Sigmoid colon (tissue), 7 donors: ENCODE measurements at places on chromosomes 3 and 15. TPM values are rescaled to one million over a fixed set of nuclear protein-coding genes. Genes with fewer than 3 reads are reported as not detected.
A peak's percentile ranks its signal among the peaks of the same experiment; 100 is the strongest.

GRCh38 chr15:44340410-44340809 is 51.9 kb downstream of the GOLM2 start:
- H3K4me3 ChIP-seq: no peak overlapping the region
- H3K27me3 ChIP-seq: no peaks in the 10 kb centered on the region
- no peak for DNase-seq
- H3K27ac ChIP-seq: no peak overlapping the region

DNA sequence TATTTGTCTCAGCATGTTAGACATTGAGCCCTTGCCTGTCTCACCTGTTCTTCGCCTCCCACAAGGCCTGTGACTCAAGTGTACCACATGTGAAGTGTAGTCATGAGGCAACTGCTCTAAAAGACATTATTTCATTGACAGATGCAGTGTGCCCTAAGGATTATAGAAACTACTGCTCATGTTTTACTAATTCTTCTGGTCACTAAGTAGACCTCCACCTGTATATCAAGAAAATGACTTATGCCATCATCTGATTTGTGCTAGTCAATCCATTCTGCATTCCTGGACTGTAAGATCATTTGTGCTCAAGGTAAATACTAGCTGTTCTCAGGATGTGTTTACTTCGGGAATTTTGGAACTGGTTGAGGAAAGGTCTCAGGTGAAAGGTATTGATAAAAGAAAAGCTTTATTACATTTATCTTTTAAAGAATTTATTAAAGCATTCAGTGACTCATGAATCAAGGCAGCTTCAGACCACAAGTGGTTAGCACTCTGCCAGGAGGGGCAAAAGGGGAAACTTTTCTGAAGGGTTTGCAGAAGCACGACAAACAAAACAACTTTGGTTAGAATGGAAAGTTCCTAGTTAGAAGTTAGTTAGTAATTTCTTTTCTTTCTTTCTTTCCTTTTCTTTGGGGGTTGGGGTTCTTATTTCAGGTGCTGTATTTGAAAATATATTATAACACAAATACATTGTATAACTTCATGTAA is 465.3 kb upstream of the CBLB start:
- H3K36me3 ChIP-seq: no peaks in the 10 kb centered on the region
- H3K4me3 ChIP-seq: no peak overlapping the region
- DNase-seq: no peak

The ADPRH gene
- total RNA-seq: 9.6 TPM

DNA sequence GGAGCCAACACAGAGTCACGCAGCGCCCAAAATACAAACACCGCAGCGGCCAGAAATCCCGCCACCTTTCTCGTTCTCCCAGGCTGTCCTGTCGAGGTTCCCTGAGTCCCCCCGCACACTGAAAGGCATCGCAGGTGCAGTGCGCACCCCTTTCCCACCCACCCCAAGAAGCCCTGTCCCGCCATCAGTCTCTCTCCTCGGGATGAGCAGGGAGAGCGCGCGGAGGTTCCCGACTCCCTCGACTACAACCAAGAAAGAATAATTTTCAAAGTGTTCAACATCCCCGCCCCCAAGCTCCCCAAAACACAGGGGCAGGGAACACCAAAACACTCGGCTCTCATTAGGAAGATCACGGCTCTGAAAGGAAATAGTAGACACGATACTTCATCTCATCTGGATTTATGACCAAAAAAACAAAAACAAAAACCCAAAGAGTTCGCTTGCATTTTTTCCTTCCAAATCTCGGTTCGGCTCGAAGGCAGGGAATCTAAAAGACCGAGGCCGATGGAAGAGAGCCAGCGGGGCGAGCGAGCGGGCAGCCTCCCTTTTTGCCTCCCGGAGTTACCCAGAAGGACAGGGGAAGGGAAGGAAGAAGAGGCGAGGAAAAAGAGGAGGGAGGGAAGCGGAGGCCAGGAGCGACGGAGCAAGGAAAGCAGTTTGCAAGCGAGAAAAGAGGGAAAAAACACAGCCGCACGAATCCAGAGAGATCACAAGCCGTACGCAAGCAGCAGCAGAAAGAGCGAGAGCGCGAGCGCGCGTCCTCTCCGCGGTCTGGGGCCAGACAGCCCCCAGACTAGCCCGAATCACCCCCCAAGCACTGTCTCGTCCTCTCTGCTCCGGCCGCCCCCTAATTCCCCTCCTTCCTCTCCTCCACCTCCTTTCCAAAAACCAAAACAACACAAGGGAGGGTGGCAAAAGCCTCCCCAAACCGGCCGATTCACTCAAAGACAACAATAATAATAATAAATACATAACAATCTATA is 808 bp downstream of the BCL6 start:
- H3K36me3 ChIP-seq: no peaks in the 10 kb centered on the region
- DNase-seq: peak; percentile 85
- peak overlapping the region; percentile 98 for H3K27ac ChIP-seq
- H3K4me3 ChIP-seq: peak overlapping the region; percentile 65
- H3K27me3 ChIP-seq: no peaks in the 10 kb centered on the region
- H3K4me1 ChIP-seq: peaks cover 3% of the 10 kb centered on the region

DNA sequence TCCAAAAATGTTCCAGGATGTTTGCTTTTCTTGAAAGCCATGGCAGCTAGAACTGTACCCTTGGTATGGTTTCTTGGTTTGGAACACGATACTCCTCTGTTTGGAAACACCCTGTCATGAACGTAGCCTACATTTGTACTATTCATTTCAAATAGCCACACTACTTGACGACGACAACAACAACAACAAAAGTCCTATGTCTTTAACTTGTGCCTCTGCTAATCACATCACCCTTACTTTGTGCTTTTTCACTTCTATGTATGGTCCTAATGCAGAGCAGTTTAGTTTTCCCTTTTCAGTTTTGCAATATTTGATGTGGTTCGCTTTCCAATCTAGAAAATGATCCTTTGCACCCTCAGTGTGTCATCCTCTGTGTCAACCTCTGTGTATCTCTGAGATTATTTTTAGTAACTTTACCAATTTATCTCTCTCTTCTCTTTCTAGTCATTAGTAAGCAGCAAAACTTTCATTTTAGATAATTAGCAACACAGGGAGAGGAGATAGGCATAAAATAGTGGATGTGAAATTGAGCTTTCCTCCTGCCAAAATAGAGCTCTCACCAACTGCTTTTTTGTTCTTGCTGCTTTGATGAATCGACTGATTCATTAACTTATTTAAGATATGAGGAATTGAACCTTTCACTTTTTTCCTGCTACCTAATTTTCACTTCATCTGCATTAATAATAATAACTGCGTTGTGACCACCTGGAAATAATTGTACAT is 44.1 kb upstream of the TP63 start:
- H3K36me3 ChIP-seq: no peaks in the 10 kb centered on the region
- no peaks in the 10 kb centered on the region for H3K4me1 ChIP-seq
- H3K27ac ChIP-seq: no peak overlapping the region
- no peak for DNase-seq
- no peaks in the 10 kb centered on the region for H3K27me3 ChIP-seq
- H3K4me3 ChIP-seq: no peak overlapping the region

The ANKUB1 gene
- total RNA-seq: not detected

DNA sequence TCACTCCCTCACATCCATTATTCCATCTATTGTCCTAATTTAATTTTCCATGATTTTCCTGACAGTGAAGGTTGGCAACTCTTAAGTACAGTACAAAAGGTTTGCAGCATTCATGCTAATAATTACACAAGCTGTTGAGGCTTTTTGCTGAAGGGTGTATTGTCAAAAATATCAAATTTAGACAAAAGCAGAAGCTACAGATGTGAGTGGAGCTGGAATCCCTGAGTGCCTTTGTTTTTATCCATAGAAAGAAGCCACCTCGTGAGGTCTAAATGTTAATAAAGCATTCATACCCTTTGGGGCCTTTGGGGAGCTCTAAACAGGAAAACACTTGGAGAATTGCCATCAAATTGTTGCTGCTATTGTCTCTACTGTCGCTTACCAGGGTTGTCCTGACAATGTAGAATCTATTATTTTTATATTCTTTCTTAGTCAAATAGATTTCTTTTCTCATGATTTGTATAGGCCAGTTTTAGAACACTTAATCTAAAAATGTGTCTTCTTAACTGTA is 185.8 kb upstream of the ROBO1 start:
- H3K4me1 ChIP-seq: no peaks in the 10 kb centered on the region
- no peak overlapping the region for H3K4me3 ChIP-seq
- no peaks in the 10 kb centered on the region for H3K27me3 ChIP-seq
- no peak overlapping the region for H3K27ac ChIP-seq

- H3K4me1 ChIP-seq: no peaks in the 10 kb centered on the region
- H3K27me3 ChIP-seq: no peaks in the 10 kb centered on the region
- no peak for DNase-seq
These were observed 928.2 kb downstream of the EPHA3 start for GRCh38 chr3:90035643-90036042.

DNA sequence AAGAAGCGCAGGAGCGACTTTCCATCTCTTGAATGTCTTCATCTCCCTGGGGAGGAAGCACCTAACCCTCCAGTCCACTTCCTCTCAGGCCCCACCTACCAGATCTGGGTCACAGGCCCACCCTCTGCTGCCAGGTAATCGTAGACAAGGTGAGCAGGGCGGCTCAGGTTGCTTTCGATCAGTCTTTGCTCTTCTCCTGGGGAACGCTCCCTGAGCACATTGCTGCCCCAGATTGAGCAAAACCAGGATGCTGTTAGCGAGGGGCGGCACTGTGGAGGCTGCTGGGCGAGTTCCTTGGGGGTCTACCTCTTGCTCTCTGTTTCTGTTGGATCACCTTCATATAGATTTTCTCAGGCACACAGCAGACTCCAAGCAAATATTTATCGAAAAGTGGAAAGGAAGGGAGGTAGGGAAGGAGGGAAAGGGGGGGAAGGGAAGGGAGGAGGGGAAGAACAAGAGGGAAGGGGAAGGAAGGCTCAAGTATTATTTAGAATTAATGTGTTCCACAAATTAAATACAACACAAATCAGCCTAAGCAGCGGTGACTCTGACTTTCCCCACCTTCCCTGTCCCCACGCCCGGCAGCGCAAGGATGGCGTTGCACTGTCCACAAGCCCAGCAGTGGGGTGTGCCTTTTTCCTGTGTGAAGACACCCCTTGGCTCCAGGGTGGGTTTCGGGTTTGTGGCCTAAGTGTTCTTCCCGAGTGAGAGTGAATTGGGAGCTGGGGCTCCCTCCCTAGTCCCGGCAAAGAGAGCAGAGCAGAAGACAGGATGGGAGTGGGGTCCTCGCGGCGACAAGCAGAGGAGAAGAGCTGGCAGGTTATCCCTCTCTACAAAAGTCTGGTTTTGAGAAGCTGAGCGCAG is 6.1 kb upstream of the PCSK6 start:
- no peaks in the 10 kb centered on the region for H3K36me3 ChIP-seq
- H3K4me1 ChIP-seq: peaks cover 16% of the 10 kb centered on the region
- no peak overlapping the region for H3K4me3 ChIP-seq
- H3K27me3 ChIP-seq: peaks cover 38% of the 10 kb centered on the region
- no peak overlapping the region for H3K27ac ChIP-seq

DNA sequence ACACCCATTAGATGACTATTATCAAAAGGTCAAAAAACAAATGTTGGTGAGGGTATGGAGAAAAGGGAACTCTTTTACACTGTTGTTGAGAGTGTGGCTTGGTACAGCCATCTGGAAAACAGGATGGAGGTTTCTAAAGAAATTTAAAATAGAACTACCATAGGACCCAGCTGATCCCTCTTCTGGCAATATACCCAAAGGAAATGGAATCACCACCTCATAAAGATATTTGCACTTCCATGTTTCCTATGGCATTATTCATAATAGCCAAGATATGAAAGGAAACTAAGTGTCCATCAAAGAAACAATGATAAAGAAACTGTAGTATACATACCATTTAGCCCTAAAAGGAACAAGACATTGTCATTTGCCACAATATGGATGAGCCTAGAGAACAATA is 186.3 kb downstream of the SCAPER start:
- no peaks in the 10 kb centered on the region for H3K27me3 ChIP-seq
- no peak overlapping the region for H3K27ac ChIP-seq
- DNase-seq: no peak
- no peaks in the 10 kb centered on the region for H3K36me3 ChIP-seq
- H3K4me3 ChIP-seq: no peak overlapping the region

GRCh38 chr15:68113273-68113672 is 59.2 kb downstream of the PIAS1 start:
- H3K36me3 ChIP-seq: no peaks in the 10 kb centered on the region
- no peak for DNase-seq
- H3K27ac ChIP-seq: peak overlapping the region; percentile 67
- no peaks in the 10 kb centered on the region for H3K27me3 ChIP-seq
- peaks cover 15% of the 10 kb centered on the region for H3K4me1 ChIP-seq
- H3K4me3 ChIP-seq: no peak overlapping the region

- no peak for DNase-seq
- H3K4me1 ChIP-seq: peaks cover 30% of the 10 kb centered on the region
- H3K4me3 ChIP-seq: peak overlapping the region; percentile 62
These were observed 573 bp upstream of the DIS3L start for GRCh38 chr15:66292571-66293418.

The ANXA2 gene
- 366 TPM for total RNA-seq

DNA sequence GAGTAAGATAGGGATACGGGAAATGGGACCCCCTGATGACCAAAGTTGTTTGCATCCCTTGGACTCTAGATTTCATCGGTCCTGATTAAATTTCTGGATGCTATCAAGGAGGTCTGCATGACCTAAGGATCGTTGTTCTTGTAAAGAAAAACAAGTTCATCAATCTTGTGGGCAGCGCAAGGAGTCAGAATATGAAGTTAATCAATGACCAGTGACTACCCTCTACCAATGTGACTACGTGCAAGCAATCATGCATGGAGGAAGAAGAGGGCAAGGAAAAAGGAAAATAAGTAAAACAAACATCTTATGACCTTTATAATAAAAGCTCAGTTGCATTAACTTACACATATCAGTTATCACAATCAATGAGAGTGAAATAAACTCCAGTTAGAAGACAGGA is 139.7 kb downstream of the RTP4 start:
- no peak overlapping the region for H3K27ac ChIP-seq
- H3K27me3 ChIP-seq: no peaks in the 10 kb centered on the region
- no peaks in the 10 kb centered on the region for H3K4me1 ChIP-seq
- H3K4me3 ChIP-seq: no peak overlapping the region
- DNase-seq: no peak
- H3K36me3 ChIP-seq: no peaks in the 10 kb centered on the region

GRCh38 chr3:88076712-88077111 is 17.7 kb downstream of the ZNF654 start:
- H3K27me3 ChIP-seq: no peaks in the 10 kb centered on the region
- H3K4me3 ChIP-seq: no peak overlapping the region
- no peak for DNase-seq
- no peak overlapping the region for H3K27ac ChIP-seq
